T follicular helper cell (primary cell): ENCODE measurements at places on chromosomes 16 and 17.

- DNase-seq: no peak
Measured at GRCh38 chr17:41676058-41676419, 12.6 kb upstream of the EIF1 start.

GRCh38 chr17:77107506-77108433, 33.0 kb upstream of the SEC14L1 start:
- no peak for DNase-seq

DNA sequence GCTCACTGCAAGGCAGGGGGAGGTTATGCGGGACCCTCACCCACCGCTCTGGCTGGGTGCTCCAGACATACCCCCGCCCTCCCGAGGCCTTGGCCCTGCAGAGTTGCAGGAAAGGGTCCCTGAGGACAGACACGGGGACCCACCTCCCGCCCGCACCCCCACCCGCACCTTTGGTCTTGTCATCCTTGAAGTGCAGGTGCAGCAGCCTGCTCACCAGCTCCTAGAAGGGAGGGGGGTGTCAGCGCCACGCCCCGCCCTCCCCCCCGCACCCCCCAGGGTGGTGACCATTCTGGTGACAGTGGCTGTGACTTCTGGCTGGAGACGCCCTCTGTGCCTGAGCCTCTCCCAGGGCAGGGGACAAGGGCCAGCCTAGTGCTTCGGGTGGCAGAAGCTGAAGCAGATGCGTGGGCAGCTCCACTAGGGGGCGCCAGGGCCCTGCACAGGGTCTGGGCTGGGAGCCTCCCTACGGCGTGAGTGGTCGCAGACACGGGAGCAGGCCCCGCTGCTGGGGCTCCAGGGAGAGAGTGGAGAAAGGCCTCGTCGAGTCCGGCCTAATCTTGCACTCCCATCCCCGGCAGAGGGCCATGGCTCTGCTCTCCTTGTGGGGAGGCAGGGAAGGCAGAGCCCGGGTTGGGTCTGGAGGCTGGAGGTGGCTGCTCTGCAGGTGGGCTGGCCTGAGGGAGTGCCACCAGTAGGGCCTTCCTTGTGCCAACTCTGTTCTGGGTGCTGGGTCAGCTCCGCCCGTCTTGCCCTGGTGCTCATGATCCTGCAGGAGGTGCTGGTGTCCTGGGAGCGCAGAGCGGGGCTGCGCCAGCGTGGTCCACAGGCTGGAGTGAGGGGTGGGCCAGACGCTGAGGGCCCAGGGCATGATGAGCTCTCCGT, 2.7 kb downstream of the CENPX start:
- peak; percentile 42 for DNase-seq

GRCh38 chr16:57959121-57959520, 11.8 kb downstream of the CNGB1 start:
- no peak for DNase-seq

- DNase-seq: no peak
Measured at GRCh38 chr17:41989702-41990419, 23.3 kb downstream of the CNP start.

- DNase-seq: no peak
Measured at GRCh38 chr17:17778308-17779014, 58.3 kb downstream of the SREBF1 start.

GRCh38 chr17:21283482-21284318, 811 bp upstream of the MAP2K3 start:
- no peak for DNase-seq

DNA sequence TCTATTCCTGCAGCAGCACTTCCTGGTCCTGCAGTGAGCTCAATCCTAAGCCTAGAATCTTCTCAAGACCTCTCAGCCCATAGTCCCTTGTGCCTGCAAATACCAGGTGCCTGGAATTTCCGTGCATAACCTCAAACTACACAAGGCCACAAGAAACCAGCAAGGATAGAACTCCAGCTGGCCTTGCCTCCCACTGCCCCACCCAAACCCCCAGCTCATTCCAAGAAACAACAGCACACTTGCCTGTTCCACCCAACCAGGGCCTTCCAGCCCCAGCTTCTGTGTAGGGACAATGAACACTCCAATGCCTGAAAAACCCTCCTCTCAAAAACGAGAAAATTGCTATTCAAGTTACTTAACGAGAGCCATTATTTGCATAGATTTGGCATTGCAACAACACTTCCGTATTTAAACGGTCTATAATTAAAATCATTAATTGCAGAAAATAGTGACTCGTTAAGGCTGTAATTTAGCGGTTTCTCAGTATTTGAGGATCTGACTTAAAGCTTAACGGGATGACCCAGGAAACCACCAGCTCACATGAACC, 147.0 kb downstream of the C16orf78 start:
- no peak for DNase-seq

DNA sequence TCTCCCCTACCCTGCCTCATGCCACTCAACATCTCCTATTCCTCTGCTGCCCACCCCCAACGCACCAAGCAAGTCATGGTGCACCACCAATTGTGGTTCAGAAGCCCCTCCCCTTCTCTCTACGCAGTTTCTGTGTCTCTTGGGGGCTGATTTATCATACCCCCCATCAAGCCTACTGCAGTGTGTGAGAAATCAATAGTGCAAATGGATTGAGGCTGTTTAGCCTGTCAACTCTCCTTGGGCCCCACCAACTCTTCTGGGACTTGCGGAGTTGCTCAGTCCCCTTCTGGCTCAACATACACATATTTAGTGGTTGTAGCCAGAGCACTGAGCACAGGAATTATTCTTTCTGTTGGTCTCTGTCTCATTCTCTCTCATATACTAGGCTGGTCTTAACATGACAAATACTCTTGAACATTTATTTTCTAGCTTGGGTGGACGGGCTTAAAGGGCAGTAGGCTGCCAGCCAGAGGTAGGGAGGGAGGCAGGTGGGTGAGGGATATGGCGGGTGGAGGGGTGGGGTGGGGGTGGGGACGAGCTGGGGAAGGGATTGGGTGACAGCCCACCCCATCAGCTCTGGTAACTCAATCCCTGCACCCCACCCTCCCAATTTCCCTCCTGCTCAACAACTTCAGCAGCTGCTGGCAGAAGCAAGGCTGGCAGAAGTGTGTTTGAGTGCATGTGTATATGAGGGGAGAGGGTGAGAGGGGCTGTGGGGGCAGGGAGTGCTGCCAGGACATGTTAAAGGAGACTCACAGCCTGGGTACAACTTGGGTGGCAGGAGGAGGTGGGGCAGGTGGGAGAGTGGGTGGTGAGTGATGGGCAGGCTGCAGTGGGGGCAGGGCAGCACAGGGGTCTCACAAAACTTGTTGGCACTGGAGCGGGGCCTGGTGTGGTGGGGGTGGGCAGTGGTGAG, 4.9 kb downstream of the RARA start:
- DNase-seq: no peak

- DNase-seq: no peak
Measured at GRCh38 chr16:88348377-88349152, 34.2 kb upstream of the ZNF469 start.

DNA sequence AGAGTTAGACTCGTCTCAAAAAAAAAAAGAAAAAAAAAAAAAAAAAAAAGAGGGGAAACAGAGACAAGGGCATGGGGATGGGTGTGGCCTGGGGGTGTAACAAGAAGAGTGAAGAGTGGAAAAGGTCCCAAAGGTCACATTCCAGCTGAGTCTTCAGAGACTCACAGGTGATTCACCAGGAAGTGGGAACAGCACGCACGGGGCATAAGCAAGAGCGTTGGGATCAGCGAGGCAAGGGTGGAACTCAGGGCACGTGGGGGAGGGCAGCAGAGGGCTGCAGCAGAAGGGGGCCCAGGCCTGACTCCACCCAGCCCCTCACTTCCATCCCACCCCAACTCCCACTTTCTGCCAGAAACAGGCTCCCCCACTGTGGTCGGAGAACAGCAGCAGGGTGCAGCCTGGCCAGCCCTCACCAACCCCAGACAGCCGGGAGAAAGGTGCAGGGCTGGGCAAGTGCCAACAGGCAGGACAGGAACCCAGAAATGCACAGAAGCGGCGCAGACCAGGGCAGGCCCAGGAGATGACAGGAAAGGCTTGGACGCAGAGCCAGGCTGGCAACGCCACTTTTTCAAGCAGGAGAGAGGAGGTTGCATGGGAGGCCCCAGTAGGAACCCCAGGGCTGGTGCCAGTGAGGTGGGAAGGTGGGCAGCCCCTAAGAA, 3.3 kb downstream of the MEAK7 start:
- DNase-seq: no peak

- no peak for DNase-seq
Measured at GRCh38 chr16:75062135-75062975, 54.2 kb downstream of the LDHD start.

GRCh38 chr17:4895657-4896331, 3.5 kb upstream of the C17orf107 start:
- no peak for DNase-seq

DNA sequence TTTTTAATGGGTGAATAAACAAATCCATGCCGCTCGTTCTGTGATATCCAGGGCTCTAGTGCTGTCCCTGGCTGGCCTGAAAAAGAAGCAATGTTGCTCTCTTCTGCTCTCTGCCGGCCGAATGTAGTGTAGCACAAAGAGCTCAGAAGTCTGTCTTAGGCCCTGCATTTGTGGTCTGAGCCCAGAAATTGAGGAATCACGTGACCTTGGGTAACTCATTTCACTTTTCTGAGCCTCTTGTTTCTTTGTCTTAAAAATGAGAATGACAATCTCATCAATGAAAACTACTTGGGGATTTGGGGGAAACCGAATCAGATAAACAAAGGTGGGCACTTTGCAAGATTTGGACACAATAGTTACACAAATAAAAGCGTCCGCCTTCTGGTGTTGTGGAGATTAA, 381.6 kb upstream of the ASIC2 start:
- peak; percentile 6 for DNase-seq

GRCh38 chr17:80494547-80494946, 18.1 kb upstream of the NPTX1 start:
- DNase-seq: no peak

DNA sequence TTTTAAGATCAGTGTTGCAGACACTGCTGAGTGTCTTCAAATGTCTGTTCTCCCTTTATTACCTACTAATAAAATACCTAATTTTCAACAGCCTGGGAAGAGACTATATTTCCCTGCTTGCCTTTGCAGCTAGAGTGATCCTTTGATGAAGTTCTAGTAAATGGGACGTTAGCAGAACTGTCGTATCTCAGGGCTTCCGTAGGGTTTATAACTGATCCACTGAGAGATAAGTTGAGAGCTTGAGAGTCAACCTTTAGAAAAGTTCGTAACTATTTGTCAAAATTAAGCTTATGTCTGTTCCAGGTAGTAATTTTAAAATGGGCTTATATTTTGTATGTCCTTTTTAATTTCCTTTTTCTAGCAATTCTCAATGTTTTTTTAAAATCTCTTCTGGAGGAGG, 527.0 kb downstream of the MAF start:
- DNase-seq: no peak

DNA sequence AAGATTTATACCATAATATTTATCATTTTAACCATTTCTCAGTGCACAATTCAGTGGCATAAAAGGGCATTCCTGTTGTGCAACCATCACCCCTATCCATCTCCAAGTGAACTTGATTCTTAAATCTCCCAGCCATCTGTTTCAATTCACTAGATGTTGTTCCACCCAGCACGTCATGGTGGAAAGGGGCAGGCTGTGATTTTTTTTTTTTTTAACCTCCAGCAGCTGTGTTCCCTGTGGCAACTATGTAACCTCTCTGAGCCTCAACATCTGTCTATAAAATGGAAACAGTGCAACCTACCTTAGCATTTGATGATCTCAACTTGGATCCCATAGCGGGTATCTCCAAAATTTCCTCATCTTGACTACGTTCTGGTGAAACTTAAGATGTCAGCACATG, 604.5 kb downstream of the WWOX start:
- no peak for DNase-seq

DNA sequence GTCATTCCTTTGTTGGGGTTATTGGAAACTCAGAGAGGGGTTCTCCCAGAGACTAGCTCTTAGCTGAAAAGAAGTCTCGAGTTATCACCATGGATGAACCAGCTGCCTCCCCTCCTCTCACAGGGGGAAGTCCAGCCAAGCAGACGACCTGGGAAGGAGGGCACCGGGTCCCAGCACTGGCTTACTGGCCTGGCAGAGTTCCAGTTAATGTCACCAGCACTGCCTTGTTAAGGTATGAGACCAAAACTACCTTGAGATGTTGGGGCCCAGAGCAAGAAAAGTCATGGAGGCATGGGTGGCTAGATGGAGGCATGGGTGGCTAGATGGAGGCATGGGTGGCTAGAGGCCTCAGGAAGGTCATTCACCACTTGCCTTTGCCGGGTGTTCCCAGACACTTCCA, 72.4 kb downstream of the WIPI1 start:
- no peak for DNase-seq

- DNase-seq: no peak
Measured at GRCh38 chr17:63358111-63358839, 87.8 kb downstream of the CYB561 start.

- no peak for DNase-seq
Measured at GRCh38 chr16:49964973-49965372, 60.1 kb upstream of the CNEP1R1 start.

DNA sequence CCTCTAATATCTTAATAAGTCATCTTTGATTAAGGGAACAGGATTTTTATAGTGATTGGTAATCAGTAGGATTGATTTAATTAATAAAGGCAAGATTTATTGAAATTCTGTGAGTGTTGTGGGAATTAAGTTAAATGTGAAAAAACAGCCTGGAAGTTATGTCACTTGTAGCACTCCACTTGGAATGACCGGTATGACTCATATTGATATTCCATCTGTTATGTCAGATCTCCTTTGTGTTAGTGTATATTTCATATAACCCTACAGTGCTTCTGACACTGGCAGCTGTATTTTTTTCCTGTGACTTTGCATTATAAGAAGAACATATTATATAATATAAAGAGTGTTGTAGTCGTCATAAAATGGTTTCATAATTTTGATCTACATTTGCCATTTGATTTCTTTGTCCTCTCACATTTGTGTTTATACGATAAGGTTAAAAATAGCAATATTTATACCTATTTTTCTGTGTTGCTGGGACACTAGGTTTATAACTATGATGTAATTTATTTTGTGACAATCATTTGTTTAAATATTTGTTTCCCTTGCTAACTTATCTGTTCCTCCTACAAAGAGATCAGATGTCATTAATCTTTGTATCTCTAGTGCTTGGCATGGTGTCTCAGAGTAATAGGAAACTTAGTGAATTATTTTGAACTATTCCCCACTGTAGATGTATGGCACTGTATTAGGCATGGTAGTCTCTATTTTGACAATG, 249.0 kb downstream of the BCAS3 start:
- DNase-seq: no peak

GRCh38 chr16:21654881-21655280, 2.5 kb upstream of the IGSF6 start:
- no peak for DNase-seq

GRCh38 chr16:55734665-55735064, 78.9 kb downstream of the SLC6A2 start:
- DNase-seq: no peak

- no peak for DNase-seq
Measured at GRCh38 chr17:16005636-16006035, 6.0 kb downstream of the TTC19 start.

DNA sequence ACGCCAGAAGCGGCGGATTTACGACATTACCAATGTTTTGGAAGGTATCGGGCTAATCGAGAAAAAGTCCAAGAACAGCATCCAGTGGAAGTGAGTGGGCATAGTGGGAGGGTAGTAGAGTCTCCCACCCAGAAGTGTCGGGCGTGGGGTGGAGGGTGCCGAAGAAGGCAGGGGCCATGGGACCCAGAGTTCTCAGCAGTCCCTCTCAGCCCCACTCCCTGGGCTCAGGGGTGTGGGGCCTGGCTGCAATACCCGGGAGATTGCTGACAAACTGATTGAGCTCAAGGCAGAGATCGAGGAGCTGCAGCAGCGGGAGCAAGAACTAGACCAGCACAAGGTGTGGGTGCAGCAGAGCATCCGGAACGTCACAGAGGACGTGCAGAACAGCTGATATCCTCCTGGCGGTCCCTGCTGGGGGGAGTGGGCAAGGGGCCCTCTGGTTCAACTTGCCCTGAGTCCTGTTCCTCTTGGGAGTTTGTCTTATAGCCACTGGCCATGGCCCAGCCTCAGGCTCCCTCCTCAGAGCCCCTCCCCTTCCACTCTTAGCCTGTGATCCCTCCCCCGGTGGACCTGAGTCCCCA, 916 bp downstream of the E2F4 start:
- DNase-seq: no peak
